ENCODE measurements at places on chromosomes 3 and 15.

GRCh38 chr3:194313560-194314387 is 37.4 kb downstream of the CPN2 start:
- no peak for DNase-seq

DNA sequence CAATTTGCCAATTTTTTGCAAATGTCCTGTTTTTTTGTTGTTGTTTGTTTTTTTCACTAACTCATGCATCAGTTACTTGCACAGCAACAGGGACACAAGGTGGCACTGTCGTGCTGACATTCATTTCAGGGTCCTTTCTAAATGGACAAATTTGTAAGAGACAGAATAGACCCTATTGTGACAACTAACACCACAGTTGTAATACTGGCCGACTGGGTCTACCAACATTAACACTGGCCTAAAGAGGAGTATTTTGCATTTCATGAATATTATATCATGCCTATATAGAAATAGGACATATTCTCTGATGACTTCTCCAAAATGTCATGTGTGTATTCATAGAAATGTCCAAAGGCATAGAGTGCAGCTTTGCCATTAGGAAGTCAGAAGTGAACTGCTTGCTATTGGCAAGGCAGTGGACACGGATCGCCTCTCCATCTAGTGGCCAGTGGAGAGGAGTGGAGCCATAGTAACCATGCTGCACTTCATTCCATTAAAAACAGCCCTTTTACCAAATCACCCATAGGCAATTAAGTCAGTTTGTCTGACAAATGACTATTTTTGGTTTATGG is 54.8 kb downstream of the ZBTB20 start:
- peak; percentile 78 for DNase-seq

DNA sequence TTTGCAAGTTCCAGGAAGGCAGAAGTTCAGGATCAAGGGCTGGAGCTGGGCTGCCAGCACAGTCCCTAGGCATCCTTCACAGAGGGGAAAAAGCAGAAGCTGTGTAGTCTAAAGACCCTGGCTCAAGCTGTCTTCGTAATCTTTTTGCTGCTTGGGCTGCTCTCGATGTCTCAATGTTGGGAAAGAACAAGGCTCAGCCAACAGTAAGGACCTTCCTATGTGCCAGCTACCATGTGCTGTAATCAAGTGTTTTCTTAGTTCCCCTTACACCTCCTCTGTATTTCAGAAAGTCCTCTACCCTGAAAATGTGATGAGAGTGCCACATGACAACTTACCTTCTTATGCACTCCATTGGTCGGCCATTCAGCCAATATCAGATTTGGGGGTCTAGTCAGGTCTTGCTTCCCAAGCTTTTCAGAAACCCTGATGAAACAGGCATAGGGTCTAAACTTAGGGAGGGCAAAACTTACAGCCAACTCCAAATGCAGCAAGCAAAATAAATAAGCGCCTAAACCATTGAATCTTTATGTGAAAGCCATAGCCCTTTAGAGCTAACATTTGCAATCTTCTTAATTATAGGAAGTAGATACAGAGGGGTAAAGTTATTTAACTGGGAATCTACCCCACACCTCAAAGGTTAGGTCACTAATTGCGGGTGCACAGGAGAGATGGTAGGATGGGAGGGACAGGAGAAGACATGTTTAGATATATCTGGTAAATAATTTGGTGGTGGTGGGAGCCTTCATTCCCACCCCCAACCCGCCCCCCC is 1.2 kb upstream of the EDEM1 start:
- DNase-seq: peak; percentile 70

DNA sequence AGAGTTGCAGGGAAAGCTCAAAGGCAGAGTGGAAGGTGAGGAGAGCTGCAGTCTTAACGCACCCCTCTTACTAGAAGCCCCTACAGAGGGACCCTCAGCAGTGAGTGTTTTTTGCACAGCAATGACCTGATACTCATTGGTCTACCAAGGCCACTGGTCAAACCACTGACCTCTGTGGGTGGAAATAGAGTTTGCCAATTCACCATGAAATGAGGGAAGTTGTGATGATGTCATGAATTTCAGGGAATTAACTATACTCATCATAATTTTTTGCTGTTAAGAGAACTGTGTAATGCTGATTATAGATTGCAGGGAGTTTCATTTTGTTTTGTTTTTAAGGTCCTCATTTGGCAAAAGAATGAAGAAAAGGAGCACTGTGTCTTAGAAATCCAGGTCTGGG is 101.7 kb upstream of the SMAD3 start:
- DNase-seq: no peak

DNA sequence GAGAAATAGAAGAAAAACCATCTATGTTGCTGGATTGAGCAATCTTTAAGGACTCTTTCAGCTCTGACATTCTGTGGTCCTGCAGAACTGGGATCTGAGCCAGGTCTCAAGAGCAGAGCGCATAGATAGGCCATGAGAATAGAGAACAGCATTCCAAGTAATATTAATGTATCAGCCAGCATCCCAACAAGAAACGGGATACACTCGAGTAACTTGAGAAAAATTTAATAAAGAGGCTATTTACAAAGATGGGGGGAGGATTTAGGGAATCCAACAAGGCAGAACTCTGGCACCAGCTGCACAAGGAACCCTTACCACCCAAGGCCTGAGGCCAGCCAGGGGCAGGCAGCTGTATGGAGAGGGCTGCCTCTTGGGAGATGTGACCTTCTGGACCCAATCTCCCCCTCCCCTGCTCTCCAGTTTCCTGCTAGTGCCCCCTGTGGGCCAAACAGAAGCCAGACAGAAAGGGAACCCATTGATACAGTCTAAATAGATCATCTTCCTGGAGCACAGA is 8.2 kb downstream of the TMOD2 start:
- DNase-seq: peak; percentile 52

DNA sequence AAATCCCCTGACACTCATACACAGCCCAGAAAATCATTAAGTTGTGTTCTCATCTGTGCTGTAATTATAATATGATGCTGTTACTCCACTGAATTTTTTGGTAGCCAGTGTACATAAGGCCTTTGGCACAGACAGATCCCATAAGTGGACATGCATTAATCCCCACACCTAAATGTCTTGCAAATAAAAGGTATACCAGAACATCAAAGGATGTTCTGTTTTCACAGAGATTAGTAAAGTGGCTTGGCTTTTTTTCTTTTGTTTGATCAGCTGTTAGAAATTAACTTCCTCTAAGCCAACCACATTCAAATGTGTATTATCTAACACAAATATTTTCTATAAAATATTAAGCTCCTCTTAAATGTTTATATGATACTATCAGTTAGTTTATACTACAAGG is 2.7 kb downstream of the SST start:
- no peak for DNase-seq

- DNase-seq: no peak
These were observed 4.3 kb downstream of the SLC6A20 start for GRCh38 chr3:45792036-45792435.

GRCh38 chr3:67937498-67938118 is 283.2 kb upstream of the SUCLG2 start:
- no peak for DNase-seq

DNA sequence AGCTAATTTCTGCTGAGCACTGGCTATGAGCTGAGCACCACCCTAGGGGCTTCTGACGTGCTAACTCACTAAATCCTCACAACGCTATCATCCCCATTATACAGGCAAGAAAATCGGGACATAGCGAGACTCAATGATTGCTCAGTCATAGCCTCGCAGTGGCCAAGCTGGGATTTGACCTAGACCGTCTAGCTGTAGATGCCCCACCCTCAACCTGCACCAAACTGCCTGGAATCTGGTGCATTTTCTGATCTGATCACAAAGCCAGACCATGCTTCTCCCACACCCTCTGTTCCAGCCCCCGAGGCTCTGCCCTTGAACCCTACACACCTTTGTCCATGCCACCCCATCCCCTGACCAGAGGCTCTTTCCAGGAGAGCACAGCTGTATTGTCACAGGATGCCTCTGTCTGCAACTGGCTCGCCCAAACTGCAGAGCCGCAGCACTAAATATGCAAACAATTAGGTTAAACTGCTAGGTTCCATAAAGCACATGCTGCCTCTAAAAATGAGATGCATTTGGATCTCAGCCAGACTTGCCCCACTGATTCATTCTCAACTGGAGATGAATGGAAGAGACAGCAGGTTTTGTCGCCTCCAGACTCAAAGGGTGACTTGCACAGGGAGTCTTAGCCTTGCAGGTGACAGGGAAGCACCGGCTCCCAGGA is 95.2 kb downstream of the NUP210 start:
- no peak for DNase-seq

DNA sequence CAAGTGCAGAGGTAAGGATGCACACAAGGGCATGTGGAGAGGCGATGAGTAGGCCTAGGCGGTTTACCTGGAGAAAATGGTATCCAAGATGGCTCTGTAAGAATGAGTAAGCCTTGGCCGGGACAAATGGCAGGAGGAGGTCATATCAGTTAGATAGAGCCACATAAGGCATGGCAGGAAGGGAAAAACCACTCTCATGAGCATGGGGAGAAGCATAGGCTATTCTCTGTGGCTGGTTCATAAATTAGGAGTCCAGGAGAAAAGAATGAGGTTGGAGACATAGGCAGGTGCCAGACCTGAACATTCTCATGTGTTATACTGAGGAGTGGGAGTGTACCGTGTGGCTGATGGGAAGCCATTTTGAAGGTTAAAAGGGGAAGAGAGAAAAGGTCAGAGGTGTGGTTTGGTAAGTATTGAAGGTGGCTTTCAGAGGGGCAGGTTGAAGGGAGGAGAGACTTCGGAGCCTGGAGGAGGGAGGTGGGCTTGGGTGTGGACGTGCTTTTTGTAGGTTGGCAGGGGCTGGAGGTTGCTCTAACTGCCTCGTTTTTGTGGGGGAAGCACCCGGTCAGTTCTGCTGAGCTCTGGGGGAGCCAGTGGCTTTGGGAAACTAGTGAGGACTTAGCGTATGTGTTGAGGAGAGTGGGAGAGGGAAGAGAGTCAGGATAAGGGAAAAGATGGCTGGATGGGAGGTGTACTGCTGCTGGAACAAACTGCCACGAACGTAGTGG is 4.6 kb upstream of the FAM43A start:
- DNase-seq: no peak

DNA sequence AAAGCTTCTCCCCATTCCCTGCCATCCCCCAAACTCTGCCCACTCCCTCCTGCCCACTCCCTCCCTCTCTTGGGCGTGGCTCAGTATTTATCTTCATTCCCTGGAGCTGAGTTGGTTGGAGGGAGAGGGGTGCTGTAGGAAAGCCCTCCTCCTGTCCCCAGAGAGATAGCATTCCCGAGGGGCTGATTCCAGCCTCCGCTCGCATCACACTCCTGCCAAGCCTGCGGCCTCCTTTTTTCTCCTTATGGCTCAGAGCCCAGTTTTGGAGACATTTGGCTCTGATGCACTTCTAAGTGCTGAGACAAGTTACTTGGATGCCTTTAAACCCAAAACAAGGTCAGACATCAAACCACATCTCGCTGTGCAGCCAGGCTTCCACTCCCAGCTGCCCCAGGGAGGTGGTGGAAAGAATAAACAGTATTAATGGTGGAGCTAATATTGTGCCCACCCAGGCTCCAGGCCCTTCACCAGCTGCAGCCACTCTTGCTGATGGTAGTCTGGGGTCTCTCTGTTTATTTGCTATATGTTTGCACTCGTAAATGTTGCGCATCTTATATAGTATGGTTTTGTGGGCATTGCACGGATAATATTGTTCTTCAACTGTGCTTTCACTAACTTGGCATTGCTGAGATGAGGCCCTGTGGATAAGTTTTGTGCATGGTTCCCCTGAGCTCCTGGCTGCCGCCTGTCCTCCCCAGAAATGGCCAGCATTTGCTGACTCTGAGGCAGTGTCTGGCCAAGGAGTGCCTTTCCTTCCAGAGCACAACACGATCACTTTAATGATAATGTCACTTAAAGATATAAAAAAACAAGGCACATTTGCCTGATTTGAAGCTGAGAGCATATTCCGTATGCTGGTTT is 157.2 kb downstream of the LRRC28 start:
- no peak for DNase-seq
